ENCODE measurements at places on chromosomes 11 and 22. TPM values are rescaled to one million over a fixed set of nuclear protein-coding genes. Genes with fewer than 3 reads are reported as not detected.

GRCh38 chr11:67371189-67371910 is 2.0 kb downstream of the CLCF1 start:
- H3K4me3 ChIP-seq, result peak overlapping the region; percentile 88
- H3K4me1 ChIP-seq, result peaks cover 26% of the 10 kb centered on the region
- H3K27ac ChIP-seq, result no peak overlapping the region
- H3K27me3 ChIP-seq, result peaks cover 39% of the 10 kb centered on the region
- H3K36me3 ChIP-seq, result no peaks in the 10 kb centered on the region

- H3K4me3 ChIP-seq, result no peak overlapping the region
- no peaks in the 10 kb centered on the region for H3K27me3 ChIP-seq
- H3K27ac ChIP-seq, result no peak overlapping the region
- peaks cover 12% of the 10 kb centered on the region for H3K36me3 ChIP-seq
- no peaks in the 10 kb centered on the region for H3K4me1 ChIP-seq
These were observed 24.1 kb downstream of the RNF214 start for GRCh38 chr11:117256573-117256972.

- H3K4me3 ChIP-seq, result no peak overlapping the region
- no peaks in the 10 kb centered on the region for H3K27me3 ChIP-seq
- no peak for DNase-seq
- no peak overlapping the region for H3K27ac ChIP-seq
- no peaks in the 10 kb centered on the region for H3K4me1 ChIP-seq
These were observed 20.0 kb upstream of the CD5 start for GRCh38 chr11:61082062-61082870.

DNA sequence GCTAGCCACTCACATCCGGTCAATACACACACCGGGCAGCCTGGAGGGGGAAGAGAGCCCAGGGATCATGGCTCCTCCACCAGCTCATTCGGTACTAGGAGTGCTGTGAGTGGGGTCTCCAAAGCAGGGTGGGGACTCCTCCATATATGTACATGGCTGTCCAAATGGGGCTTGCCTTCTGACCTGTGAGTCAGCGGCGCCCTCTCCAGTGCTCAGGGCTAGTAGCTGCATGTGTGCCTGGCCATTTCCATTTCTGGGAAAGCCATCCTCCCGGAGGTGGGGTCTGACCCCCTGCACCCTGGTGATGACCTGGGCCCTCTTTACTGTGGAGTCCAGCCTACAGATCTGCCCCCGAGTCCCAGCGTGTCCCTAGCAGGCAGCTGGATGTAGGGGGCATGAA is 181.9 kb downstream of the CEP164 start:
- no peak overlapping the region for H3K4me3 ChIP-seq
- no peak overlapping the region for H3K27ac ChIP-seq
- peaks cover 48% of the 10 kb centered on the region for H3K4me1 ChIP-seq
- no peaks in the 10 kb centered on the region for H3K36me3 ChIP-seq

DNA sequence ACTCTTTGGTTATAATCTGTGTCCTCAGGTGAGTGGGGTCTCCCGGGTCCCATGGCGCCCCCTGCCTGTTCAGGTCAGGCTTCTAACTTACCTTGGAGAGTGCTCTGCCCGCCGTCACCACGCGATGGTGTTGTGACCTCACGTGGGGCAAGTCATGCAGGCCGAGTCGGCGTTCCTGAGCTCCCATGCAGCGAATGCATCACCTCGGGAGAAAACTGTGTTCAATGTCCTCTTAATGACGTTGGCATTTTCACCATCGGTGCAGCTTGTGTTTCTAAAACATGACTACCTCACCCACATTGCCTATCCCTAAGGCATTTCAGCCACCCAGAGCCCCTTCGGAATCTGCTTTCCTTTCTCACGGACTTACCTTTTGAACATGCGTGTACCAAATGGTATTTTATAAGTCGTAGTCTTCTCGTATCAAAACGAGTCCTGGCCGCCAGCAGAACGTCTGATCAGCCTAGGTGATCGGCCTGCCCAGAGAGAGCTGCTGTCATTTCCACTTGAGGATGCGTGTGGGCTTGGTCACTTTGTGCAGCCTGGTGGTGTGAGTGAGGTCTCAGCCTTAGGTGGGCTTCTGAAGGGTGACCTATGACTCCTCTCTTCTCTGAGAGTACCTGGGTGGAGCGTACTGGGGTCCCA is 64.8 kb downstream of the TBC1D22A start:
- no peaks in the 10 kb centered on the region for H3K27me3 ChIP-seq
- H3K4me3 ChIP-seq, result no peak overlapping the region
- H3K27ac ChIP-seq, result peak overlapping the region; percentile 12

DNA sequence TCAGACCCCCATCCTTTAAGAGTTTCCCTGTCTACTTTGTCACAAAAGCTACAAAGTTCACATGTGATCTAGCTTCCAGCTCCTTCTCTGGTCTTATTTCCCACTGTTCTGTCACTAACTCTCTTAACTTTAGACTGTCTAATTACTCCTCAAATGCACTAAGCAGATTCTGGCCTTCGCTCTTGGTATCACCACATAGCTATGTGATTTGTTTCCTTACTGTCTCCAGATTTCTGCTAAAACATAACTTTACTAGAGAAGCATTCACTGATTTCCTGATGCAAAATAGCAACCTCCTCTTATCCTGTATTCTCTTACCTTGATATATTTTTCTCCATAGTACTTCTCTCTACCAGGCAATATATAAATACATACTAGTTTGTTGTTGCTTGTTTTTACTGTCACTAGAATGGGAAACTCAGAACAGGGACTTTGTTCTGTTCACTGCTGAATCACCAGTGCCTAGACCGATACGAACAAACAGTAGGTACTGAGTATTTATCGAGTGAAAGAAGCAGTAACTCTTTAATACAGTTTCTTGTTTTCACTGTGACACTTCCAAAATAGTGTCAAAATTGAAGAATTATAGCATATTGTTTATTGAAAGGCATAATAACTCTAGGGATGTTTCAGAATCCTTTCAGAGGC is 205.6 kb downstream of the DDX10 start:
- no peaks in the 10 kb centered on the region for H3K27me3 ChIP-seq
- no peaks in the 10 kb centered on the region for H3K36me3 ChIP-seq
- no peak for DNase-seq

- no peak overlapping the region for H3K4me3 ChIP-seq
- H3K36me3 ChIP-seq, result no peaks in the 10 kb centered on the region
- H3K27me3 ChIP-seq, result no peaks in the 10 kb centered on the region
- peak; percentile 50 for DNase-seq
These were observed 10.4 kb upstream of the HIKESHI start for GRCh38 chr11:86291466-86292262.

DNA sequence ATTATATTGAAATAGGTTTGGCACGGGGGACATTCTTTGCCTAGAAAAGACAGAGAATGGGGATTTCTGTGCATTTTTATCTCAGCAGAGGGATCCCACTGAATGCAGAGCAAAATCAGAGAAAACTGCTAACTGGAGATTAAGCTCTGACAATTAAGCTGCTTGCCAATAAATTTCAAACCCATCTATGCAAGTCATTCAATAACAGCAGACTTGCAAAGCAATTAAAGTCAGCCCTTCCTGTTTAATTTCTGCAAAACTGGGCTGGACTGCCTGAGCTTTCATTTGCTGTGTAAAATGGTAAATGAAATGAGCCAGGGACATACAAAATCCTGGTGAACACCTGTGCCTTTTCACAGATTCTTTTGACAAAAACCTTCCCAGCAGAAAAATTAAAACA is 1273.9 kb upstream of the CNTN5 start:
- no peaks in the 10 kb centered on the region for H3K27me3 ChIP-seq
- H3K4me3 ChIP-seq, result no peak overlapping the region
- no peak overlapping the region for H3K27ac ChIP-seq
- H3K36me3 ChIP-seq, result no peaks in the 10 kb centered on the region
- no peaks in the 10 kb centered on the region for H3K4me1 ChIP-seq

DNA sequence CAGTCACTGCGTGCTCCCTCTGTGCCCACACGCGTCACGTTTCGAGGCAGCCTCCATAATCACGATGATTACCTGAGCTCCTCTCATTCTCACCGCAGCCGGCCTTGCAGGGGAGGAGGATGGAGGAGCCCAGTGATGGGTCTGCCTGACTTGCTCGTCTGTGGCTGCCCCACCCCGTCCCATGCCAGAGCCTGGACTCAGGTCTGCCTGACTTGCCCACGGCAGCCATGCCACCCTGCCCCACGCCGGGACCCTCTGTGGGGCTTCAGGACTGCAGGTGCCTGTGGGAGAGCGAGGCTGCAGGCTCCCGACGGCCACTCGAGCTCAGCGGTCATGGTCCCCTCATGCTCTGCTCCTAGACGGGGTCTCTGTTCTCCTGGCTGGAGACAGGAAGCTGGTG is 1025.1 kb downstream of the BRD1 start:
- H3K4me3 ChIP-seq, result no peak overlapping the region
- no peaks in the 10 kb centered on the region for H3K4me1 ChIP-seq
- DNase-seq, result no peak
- no peaks in the 10 kb centered on the region for H3K36me3 ChIP-seq
- no peak overlapping the region for H3K27ac ChIP-seq
- H3K27me3 ChIP-seq, result no peaks in the 10 kb centered on the region

DNA sequence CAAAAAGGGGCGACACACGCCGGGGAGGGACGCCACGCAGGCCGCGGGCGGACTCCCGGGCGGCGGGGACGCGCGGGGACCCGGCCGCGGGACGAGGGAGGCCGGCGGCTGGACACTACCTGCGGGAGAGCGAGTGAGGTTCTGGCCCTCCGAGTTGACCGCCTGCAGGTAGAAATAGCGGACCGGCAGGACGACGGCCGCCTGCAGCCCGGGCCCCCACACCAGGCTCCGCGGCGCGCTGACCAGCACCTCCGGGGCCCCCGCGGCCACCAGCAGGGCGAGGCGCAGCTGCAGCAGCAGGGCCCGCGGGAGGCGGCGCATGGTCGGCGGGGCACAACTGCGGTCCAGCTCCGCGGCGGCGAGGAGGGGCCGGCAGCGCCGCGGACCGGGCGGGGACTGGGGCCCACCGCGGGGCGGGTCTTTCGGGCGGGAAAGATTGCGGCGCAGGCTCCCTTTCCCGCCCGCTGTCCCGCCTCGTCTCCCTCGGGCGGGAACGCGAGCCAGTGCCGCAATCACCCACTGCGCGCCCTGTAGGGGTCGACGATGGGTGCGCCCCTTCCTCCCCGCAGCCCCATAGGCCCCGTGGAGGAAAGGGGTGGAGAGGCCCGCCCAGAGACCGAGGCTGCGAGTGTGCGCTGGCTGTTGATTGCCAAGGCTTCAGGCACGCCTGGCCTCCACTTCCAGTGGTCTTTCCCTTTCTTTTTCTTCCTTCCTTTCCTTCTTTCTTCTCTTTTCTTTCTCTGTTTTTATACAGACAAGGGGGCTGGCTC is at the start of gene POGLUT3:
Gene POGLUT3, minus strand, starts transcription at position 339 of the 770 bp plus-strand sequence. Its CDS starts 18 bp downstream, at position 321.
- DNase-seq, result peak; percentile 57
- H3K36me3 ChIP-seq, result no peaks in the 10 kb centered on the region
- peak within 1 kb of the TSS; percentile 99 for H3K27ac ChIP-seq
- H3K4me1 ChIP-seq, result peaks cover 35% of the 10 kb centered on the region
- H3K4me3 ChIP-seq, result peak within 1 kb of the TSS; percentile 92
- H3K27me3 ChIP-seq, result no peaks in the 10 kb centered on the region

ME3 gene
- 18.9 TPM for total RNA-seq

FXYD2 gene
- total RNA-seq, result 0.26 TPM

TRIM29 gene
- not detected for total RNA-seq
